Right kidney (tissue), 9 donors: ENCODE measurements at places on chromosomes 7 and 10.

DNA sequence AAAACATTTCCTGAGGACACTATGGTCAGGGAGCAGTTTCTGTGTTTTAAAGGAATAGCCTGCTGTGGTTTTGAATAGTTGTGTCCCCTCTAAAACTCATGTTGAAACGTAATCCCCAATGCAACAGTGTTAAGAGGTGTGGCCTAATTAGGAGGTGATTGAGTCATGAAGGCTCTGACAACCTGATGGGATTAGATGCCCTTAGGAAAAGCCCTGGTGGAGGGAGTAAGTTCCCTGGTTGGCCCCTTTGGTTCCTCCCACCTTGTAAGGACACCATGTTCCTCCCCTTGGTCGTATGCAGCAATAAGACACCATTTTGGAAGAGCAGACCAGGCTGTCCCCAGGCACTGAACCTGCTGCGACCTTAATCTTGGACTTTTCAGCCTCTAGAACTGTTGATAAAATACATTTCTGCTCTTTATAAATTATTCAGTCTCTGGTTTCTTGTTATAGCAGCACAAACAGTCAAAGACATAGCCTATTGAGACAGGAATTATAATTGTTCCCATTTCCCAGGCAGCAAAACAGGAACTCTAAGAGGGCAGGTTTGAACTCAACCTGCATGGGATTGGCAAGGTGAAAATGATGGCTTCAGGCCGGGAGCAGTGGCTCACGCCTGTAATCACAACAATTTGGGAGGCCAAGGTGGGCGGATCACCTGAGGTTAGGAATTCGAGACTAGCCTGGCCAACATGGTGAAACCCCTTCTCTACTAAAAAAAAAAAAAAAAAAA, 20.5 kb upstream of the TNS3 start:
- DNase-seq, result no peak

DNA sequence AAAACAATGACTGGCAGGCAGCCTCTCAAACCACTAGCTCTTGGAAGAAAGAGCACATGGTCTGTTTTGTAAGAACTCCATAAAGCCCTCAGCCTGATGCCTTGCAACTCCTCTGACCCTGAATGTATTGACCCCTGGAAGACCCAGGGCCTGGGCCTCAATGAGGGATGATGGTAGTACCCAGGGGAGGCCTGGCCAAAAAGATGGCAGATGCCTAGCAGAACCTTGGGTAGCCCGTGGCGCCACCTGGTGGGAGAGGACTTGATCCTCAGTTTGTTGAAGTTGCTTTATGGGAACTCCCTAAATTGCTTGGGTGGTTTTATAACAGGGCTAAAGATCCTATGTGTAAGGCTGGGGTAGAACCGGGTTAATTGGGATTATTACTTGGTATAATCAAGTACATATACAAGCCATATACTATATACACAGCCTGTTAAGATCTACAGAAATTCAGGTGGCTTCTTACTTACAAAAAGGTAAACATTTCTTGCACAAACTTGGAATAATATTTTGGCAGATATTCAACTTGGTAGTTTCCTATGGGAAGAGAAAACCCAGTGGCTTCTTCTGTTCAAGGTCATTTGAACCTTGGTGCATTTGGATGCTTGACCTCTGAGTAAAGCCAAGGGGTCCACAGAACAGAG, 95.8 kb upstream of the CACUL1 start:
- no peak for DNase-seq

DNA sequence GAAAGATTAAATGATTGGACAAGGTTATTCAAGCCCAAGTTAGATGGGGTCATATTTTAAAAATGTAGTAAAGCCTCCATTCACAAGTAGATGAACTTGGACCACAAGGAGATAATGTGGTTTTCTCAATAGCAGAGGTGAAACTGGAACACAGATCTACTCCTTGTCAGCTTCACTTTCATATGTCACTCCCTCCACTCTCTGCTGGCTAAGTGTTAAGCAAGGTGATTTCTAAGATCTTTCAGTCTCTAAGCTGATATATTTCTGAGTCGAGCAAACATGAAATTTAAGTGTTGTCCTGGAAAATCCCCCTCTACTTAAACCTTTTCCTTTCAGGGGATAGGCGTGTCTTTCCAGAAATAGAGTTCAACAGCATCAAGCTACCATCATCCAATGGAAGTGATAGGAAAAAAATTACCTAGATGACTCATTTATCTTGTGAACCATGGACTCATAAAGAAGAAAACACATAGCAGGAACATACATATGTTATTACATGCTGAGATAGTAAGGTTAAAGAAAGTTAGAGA, 275.0 kb downstream of the PTEN start:
- no peak for DNase-seq

DNA sequence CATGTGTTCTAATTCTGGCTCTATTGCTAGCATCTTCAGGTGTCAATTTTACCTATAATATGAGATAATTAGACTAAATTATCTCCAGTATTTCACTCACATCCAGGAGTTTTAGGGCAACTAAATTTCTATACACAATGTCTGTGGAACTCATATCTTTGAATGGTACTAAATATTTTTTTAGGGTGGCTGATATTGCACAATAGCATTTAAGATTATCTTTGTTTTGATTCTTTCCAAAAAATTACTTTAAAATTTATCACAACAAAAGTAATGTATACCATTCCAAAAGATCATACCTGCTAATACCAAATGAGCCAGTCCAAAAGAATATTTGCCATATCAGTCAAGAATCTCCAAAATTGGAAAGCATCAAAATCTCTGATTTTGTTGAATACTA, 285.5 kb downstream of the SEMA3D start:
- no peak for DNase-seq

- no peak for DNase-seq
Measured at GRCh38 chr7:28459306-28459705, 47.0 kb downstream of the CREB5 start.

DNA sequence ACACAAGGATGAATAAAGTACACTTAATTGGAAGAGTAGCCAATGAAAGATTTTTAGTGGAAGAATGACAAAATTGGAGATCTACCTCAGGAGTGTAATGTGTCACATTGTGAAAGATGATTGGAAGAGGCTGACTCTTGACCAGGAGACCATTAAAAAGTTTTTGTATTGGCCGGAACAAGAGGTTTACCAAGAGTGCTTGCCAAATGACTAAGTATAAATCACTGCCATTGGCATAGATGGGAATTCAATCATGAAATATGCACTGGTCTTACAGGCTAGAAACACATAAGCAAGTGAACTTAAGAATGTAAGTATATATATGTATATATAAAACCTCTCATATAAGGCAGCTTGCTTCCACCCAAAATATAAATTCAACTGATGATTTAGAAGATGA, 58.7 kb upstream of the TFEC start:
- no peak for DNase-seq

- no peak for DNase-seq
Measured at GRCh38 chr7:121510302-121510701, 114.2 kb upstream of the FAM3C start.

DNA sequence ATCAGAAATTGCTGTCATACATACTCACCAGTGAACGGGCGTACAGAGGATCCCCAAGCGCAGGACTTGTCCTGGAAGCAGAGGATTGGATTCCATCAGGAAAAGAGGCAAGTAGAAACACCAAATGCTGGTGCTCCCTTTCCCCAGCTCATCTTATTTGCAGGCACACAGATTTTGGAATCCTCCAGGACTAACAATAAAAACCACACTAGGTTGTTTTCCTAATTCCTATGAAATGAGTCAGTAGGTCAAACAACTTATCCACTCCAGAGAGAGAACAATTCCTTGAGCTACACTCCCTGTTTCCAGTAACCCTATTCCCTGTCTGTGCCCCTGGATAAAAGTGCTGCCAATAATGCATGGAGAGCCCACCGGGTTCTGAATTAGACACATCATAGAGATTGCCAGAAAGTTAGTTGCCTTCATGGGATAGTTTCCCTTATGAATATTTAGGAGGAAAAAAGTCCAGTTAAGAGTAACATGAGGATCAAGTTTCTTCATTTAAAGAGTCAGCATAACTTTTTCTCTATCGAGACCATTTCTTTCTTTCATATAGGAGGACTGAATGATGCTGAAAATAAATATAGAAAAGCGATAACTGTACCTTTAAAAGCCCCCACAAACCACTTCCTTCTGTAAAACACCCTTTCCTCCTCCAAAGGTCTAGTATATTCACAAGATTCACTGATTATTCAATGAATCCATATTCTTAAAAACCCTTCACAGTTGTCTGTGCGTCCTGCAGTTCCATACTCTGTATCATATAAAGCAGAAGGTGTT, 178.3 kb upstream of the KLF14 start:
- no peak for DNase-seq

DNA sequence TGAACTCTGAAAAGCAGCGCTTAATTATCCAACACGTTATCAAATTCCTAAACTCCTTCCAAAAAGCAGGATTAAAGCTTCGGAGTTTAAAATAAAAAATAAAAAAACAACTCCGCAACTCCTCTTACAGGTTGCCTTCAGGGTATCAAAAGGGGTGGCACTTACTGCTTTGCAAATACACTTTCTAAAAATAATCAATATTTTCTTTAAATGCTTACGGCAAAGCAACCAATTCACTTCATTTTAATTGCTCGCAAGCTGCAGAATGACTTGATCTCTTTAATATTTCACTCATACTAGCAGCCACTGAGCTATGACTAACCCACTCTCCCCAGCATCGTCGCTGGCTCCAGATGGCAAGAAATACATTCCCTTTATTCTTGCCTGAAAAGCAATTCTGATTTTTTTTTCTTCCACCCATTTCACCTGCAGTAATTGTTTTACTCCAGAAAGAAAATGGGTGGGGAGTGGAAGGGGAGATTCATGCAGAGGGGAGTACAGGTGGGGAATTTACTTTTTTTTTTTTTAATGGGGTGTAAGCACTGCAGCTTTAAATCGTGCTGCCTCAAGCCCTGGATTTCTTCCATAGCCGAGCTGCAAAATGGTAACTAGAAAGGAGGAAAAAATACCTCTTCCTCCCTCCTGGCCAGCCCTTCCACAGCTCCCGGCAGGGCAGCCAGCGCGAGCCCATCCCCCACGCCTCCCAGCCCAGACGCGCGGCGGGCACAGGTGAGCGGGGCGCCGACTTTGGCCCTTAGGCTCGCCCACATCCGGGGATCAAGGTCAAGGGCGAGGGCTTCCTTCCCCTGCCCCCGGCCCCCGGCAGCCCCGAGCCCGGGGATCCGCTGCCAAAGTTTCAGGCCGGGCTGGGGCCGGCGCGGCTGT, 54.2 kb upstream of the FHIP2A start:
- peak; percentile 51 for DNase-seq

GRCh38 chr10:86085686-86086085, 280.9 kb downstream of the GRID1 start:
- no peak for DNase-seq

GRCh38 chr7:151762583-151763245, 114.2 kb downstream of the PRKAG2 start:
- DNase-seq, result no peak

DNA sequence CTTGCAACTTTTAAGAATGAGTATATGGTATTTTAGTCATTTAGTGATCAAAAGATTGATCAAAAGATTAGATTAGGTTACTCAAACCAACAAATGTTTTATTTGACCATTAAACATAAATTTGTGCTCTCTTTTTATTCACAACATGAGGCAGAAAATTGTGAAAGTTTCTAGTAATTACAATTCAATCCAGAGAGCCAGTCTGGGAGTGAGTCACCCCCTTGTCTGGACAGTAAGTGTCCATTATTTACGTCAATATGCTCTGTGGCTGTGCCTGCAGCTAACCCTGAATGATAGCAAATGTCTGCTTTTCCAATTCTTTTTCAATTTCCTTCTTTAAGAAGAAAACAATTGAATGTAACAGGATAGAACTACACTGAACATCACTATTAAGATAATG, 27.9 kb downstream of the GNG11 start:
- no peak for DNase-seq

GRCh38 chr7:17166824-17167379, 131.6 kb upstream of the AHR start:
- DNase-seq, result no peak
